Cortex of kidney (tissue), 1 donor: ENCODE measurements at places on chromosomes 11 and 22.

GRCh38 chr22:44402196-44403111, 89.7 kb upstream of the SHISAL1 start:
- DNase-seq: no peak

DNA sequence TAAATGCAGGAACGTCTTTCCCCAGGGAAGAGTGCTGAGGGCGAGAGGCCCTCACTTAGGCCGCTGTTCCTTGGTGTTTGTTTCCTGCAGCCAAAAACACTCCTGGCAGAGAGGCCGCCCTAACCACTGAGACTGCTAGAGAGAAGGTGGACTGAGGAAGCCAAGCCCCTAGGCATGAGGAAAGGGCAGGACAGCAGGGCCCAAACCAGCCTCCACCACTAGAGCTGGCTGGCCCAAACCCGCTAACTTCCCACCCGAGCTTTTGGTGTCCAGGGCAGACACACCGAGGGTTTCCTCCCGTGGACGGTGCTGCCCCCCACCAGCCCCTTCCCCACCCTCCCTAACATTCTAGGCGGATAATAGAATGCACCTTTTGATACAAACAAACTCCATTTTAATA, 6.0 kb downstream of the FGF19 start:
- no peak for DNase-seq

DNA sequence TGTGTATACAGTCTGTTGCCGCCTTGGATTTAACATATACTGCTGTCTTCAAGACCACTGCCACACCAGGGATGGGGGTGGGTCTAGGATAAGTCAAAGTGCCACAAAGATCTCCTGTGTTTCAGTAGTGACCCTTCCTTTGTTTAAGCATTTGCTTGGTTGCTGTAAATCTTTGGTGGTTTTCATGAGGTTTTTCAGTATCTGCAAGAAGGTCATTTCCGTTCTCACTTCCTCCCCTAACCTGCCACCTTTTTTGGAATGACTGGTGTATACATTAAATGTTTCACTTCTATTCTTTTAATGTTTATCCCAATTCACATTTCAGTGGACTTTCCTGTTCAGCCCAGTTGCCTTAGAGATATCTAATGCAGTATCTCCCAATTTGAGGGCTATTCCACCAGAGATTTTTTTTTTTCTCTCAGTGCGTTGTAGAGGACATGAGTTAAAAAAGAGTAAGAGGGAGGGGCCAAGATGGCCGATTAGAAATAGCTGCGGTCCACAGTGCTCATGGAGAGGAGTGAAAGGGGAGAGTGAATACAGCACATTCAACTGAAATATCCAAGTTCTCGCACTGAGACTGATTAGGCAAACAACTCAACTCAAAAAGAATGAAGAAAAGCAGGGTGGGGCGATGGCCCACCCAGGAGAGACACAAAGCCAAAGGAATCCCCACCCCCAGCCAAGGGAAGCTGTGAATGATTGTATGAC, 43.2 kb downstream of the USP47 start:
- DNase-seq: no peak

- no peak for DNase-seq
Observed at GRCh38 chr11:121389651-121390050, 62.5 kb upstream of the SORL1 start.
